GM13977 (cell line): ENCODE measurements at places on chromosomes 3 and 15.

DNA sequence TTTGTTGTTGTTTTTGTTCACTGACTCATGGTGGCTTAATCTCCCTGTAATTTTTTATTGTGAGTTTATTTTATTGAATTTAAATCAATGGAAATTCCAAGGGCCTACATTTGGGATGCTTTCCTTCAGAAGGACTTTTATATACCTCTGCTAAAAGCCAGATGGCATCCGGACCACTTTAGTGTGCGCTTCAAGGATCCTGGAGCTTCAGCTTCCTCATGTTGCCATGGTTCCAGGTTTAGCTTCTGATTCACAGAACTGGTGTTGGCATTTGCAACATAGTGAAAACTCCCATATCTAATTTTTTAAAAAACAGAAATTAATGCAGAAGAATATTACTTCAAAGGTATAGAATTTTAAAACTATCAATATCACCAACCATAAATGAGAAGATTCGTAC, 8.5 kb upstream of the HACD2 start:
- no peak for DNase-seq

- no peak for DNase-seq
Observed at GRCh38 chr15:47432826-47433225, 284.5 kb upstream of the SEMA6D start.

GRCh38 chr3:127136706-127137105, 56.2 kb upstream of the PRR23E start:
- no peak for DNase-seq

- DNase-seq, result no peak
Observed at GRCh38 chr15:50186752-50187151, 4.8 kb downstream of the SLC27A2 start.

DNA sequence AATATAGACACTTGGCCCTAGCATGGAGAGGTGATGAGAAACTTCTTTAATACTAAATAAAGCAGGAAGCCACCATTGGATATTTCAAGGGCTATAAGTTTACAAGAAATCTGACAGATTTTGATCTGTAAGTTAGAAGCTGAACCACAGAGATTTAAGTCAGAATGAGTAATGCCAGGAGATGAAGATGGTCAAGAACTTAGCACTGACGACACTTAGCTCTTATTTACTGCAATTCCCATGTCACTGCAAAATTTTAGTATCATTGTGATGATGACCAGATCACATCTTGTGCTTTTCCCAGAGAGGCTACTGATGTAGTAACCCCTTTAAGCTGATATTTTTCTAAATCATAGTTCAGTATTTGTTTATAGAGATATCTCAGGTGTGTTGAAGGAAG, 59.4 kb upstream of the CD96 start:
- no peak for DNase-seq

- no peak for DNase-seq
Observed at GRCh38 chr3:12611117-12611516, 52.8 kb downstream of the RAF1 start.

DNA sequence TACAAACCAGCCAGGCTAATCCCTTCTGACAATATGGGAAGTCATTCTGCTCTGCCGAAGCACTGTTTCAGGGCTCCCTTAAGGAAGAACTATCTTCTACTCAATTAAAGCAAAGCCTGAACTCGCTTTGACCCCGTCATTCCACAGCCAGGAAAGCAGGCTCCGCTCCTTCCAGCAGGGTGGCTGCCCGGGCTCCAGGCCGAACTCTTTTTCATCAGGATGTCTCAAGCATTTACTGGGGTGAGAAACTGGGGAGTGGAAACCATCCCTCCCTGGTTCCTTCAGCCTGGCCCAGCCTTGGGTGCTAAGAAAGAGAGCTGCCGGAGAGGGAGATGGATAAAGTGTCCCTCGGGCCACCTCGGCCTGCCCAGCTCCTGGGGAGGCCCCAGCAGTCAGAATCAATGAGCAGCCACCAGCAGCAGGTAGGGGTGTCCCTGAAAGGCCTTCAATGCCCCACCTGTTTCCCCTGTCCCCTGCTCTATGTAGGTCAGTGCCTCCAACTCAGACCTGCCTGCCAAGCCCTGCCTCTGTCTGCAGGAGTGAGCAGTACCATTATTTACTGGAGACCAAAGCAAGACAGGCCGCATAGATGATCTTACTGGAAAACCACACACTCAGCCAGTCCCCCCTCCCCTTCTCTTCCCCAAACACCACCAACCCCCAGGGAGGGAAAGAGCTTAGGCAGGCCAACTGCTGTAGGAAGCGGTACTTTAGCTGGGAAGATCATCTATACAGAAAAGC, 225.6 kb upstream of the TLE3 start:
- DNase-seq, result no peak
